Muscle of leg (tissue), 16 donors: ENCODE measurements at places on chromosomes 6 and 20. TPM values are rescaled to one million over a fixed set of nuclear protein-coding genes. Genes with fewer than 3 reads are reported as not detected.

DNA sequence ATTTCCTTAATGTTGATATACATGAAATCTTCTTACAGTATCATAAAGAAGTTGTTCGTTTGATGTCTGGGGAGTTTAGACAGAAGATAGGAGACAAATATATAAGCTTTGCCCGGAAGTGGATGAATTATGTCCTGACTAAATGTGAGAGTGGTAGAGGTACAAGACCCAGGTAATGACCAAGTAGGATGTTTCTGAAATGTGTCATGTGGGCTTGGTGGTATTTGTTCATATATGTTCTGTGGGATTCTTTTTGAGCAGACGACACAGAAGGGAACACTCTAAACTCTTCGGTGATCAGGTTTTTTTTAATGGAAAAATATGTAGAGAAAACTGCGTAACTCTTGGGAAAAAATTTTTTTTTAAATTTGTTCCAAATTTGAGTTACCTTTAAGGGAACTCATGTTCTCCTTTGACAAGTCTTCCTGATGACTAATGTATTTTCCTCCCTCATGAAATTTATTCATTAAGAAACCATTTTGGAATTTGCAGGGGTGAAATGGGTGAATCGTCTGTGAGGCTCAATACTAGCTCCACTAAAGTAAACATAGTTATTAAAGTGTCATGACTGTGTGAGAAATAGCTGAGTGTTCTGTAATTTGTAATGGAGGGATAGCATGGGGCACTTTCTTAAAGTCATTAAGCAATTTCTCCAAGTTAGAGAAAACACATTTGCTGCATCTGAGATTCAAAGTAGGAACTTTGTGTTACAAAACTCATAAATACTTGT lies 100.6 kb downstream of the MAP3K4 start:
- no peak for DNase-seq

Gene SLCO4A1
- total RNA-seq = 0.53 TPM

Gene CCN6
- 0.09 TPM for total RNA-seq

Gene DOK5
- 15.9 TPM for total RNA-seq

Gene DDX43
- total RNA-seq = 0.35 TPM
